ENCODE measurements at places on chromosomes 3 and 15.

DNA sequence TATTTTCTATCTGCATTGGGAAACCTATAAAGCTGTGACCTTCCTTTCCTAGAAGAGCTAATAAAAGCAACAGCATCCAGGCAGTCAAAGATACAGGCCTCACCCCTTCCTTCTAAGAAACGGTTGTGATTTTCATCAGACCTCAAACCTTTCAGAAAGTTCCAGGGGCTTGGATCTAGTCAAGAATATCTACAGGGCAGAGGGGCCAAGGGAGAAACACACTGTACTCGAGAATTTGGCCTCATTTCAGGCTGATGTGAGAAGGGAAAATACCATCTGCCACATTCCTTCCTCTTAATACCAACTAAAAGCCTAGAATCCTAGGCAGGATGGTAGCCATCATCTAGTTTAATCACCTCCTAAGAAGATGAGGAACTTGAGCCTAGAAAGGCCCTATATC is 24.5 kb upstream of the BCL6 start:
- DNase-seq, result no peak

- no peak for DNase-seq
These were observed 590.8 kb downstream of the OTOL1 start for GRCh38 chr3:162087361-162087760.

DNA sequence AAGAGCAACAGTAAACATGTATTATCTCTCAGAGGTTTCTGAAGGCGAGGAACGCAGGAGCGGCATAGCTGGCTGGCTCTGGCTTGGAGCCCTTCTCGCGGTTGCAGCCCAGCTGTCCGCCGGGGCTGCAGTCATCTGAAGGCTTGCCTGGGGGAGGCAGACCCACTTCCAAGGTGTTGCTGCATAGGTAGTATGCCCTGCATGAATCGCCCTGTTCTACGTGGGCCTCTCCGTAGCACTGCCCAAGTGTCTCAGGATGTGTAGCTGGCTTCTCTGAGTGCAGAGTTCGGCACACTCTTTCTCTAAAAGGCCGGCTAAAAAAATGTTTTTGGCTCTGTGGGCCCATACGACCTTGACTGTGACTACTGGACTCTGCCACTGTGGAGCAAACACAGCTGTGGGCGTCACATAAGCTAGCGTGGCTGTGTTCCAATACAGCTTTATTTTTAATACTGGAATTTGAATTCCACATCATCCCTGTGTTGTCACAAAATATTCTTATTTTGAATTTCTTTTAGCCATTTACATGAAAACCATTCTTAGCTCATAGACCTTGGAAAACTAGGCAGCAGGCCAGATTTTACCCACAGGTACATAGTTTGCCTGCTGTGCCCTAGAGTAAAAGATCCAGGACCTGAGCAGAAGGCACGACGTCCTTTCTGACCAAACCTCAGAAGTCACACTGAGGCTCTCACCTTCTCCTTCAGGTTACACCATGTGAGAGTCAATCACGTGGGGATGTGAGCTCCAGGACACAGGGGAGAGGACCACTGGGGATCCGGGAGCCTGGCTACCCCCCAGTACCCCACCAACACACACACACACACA is 55.9 kb downstream of the PGPEP1L start:
- no peak for DNase-seq

GRCh38 chr15:88776646-88777045 is 26.6 kb upstream of the ACAN start:
- DNase-seq, result no peak

DNA sequence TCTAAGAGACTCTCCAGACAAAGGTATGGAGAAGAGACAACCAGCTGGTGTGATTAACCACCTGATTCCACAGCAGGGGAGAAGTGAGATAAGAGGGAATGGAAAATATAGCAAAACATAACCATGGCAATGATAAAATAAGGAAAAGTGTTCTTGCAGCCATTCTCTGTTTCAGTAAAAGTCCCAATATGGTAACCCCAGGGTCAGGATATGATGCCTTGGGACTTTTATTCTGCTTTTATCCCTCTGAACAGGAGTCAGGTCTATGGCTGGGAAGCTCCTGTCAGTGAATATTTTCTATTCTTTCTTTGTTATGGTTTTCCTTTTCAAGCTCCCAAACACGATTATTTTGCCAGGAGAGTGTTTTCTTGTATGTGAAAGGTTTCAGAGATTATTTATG is 94.2 kb downstream of the SLC9A9 start:
- no peak for DNase-seq

DNA sequence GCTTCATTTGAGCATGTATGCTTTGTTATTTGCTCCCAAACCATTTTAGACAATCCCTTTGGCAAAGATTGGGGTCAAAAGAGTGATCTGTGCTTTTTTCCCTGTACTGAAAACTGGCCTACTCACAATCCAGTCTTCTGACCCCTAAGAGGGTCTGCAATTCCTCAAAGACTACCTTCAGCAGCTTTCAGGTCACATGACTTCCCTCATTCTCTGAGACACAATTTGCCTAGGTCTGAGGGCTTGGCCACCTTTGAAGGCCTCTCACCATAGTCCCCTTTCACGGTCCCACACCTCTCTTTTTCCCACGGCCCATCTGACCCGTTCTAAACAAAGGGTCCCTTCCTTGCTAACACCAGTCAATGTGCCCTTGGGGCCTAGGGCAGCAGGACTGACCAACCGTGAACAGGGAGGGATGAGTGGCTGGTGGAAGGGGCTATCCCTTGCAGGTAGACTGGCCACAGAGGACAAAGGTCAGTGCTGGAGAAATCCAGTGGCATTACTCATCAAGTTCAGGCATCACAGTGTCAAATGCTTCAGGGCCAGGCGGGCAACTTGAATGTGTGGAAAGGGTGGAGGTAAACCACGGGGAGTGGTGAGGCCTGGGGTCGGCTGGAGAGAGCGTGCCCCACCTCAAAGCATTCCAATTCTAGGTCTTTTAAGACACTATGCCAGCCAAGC is 10.8 kb downstream of the RASL12 start:
- DNase-seq, result no peak

- DNase-seq, result no peak
These were observed 75.6 kb upstream of the MYRIP start for GRCh38 chr3:39733804-39734203.

DNA sequence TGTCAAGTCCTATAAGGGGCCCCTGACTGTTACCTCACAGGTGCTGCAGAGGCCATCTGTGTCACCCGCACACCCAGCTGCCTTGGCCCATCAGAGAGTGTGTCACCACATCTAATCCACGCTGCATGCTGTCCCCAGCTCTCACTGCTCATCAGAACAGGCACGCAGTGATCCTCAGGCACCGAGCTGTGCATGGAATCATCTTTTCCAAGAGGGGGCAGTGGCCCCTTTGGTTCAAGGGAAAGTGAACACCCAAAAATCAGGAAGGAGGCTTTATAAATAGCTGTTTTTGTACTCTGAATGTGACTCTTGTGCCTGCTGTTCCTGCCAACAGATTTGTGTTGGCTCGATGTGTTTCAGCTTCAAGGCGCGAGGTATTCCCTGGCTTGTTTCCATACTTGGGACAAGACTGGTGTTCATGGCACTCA is 110.3 kb upstream of the ETV5 start:
- DNase-seq, result no peak

GRCh38 chr3:185081521-185081920 is 71.3 kb downstream of the C3orf70 start:
- no peak for DNase-seq

DNA sequence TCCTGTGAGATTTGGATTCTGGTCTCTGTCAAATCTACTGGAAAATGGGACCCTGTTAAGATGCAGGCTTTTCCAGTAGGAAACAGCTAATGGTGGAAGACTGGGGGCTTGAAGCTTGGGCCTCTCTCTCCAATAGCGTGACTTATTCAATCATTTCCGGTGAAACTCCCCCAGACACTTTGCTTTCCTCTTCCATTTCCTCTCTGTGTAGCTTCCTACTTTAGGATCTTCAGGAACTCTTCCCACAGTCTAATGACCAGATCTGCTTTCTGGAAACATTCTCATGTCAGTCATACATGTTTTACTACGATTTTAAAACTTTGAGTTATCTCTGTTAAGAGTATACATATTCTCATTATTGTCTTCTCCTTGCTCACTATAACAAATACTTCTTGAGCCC is 28.0 kb upstream of the TPRG1 start:
- DNase-seq, result no peak

DNA sequence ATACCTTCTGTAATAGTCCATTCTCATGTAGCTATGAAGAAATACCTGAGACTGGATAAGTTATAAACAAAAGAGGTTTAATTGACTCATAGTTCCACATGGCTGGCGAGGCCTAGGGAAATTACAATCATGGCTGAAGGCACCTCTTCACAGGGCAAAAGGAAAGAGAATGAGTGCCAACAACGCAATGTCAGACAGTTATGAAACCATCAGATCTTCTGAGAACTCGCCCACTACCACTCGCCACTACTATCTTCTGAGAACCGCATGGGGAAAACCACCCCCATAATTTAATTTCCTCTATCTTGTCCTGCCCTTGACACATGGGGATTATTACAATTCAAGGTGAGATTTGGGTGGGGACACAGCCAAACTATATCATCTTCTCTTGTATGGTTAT is 406.8 kb upstream of the CBLB start:
- DNase-seq, result no peak
